Ovary (tissue), 10 donors: ENCODE measurements at places on chromosomes 3 and 15.
A peak's percentile ranks its signal among the peaks of the same experiment; 100 is the strongest.

GRCh38 chr15:53251523-53251922 lies 461.4 kb upstream of the ONECUT1 start:
- DNase-seq: no peak

- no peak for DNase-seq
Observed at GRCh38 chr3:180871901-180872300, 40.6 kb upstream of the FXR1 start.

DNA sequence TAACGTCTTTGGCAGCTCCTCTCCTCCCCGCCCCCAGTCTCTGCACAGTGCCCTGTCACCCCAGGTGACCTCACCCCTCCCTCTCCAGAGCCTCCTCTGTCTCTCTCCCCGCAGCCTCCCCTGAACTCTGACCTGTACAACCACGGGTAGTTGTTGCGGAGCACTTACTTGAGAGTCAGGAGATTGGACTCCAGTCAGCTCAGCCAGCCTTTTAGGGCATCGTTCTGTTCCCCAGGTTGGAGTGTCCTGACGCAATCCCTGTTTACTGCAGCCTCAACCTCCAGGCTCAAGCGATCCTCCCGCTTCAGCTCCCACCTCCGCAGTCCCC lies 177.7 kb downstream of the UACA start:
- no peak for DNase-seq

- DNase-seq: peak; percentile 22
Observed at GRCh38 chr3:4416961-4417360, 50.1 kb downstream of the SUMF1 start.

DNA sequence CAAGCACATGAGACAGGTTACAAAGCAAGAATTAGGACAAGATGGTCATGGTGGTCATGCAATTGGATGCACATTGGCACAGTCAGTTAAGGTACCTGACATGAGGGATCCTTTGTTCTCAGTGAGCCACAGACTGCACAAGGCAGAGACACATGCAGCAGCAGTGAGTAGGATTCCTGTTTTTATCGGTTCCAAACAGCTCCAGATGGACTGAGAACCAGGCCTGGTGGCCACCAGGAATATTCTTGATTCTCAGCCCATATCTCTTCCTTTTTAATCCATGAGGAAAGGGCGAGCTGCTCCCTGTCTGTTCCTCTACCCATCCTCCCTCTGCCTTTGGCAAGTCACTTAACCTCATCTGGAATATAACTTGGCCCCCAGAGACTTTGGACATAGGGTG lies 410.8 kb downstream of the GAP43 start:
- no peak for DNase-seq

GRCh38 chr3:38468765-38469164 lies 15.1 kb downstream of the ACVR2B start:
- no peak for DNase-seq

DNA sequence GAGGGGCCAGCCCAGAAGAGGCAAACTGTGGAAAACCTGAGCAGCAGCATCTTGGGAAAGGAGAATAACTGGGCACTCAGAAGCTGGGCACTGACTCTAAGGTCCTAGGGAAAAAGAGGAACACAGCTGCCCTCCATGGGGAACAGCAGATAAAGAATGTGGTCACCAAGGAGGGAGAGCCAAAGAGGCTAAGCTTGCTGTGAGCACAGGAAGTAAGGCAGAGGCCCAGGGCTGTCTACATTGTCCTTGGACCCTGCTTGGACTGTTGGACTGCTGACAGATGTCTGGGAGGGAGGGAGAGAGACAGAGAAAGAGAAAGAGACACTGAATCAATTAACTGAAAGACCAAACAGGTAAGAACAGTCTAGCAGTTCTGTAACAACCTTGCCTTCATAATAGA lies 4.5 kb upstream of the MNS1 start:
- DNase-seq: no peak
